ENCODE measurements at places on chromosomes 4 and X. TPM values are rescaled to one million over a fixed set of nuclear protein-coding genes. Genes with fewer than 3 reads are reported as not detected.

SEPTIN6 gene
- total RNA-seq: 9.9 TPM

DNAAF6 gene
- total RNA-seq: not detected

EVC gene
- total RNA-seq: 10.9 TPM

SPACA5 gene
- total RNA-seq: not detected

BEND4 gene
- 0.28 TPM for total RNA-seq

CNOT6L gene
- 17.7 TPM for total RNA-seq

DNA sequence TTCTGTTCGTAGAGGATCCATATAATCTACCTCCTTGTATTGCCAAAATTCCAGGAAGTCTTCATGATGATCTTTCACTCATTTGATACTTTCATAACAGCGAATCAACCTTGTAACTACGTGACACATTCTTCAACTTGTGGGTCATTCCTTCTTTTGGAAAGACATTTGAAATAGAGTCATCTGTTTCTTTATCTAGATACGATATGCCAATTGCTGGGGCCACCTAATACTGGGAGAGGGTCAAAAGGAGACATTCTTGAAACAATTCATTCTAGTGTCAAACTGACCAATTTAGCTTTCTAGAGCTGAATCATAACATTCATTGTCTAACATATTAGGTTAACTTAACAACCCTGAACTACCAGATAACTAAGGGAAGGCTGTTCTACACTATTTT is 62.9 kb upstream of the SMAD1 start:
- DNase-seq: no peak

GRCh38 chr4:8343262-8343966 is 73.9 kb downstream of the HTRA3 start:
- no peak for DNase-seq

- no peak for DNase-seq
Measured at GRCh38 chr4:11701966-11702725, 273.5 kb upstream of the HS3ST1 start.

DNA sequence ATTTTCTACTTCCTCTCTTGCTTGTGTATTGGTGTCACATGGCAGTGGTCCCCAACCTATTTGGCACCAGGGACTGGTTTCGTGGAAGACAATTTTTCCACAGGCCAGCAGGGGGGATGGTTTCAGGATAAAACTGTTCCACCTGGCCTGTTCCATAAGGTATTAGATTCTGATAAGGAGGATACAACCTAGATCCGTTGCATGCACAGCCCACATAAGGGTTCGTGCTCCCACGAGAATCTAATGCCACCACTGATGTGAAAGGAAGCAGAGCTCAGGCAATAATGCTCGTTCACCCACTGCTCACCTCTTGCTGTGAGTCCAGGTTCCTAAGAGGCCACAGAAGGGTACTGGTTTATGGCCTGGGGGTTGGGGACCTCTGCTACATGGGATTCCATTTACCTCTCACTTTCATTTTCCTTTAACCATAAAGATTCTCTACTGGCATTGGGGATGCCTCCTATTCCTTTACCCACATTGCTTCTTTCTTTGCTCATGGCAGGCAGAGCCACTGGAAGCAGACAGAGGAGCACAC is 38.1 kb downstream of the SEC31A start:
- no peak for DNase-seq

- DNase-seq: no peak
Measured at GRCh38 chrX:78661836-78662235, 2.7 kb upstream of the RTL3 start.

- no peak for DNase-seq
Measured at GRCh38 chrX:118325453-118325852, 20.5 kb upstream of the WDR44 start.

- no peak for DNase-seq
Measured at GRCh38 chrX:1493412-1493811, 40.7 kb upstream of the ASMTL start.

DNA sequence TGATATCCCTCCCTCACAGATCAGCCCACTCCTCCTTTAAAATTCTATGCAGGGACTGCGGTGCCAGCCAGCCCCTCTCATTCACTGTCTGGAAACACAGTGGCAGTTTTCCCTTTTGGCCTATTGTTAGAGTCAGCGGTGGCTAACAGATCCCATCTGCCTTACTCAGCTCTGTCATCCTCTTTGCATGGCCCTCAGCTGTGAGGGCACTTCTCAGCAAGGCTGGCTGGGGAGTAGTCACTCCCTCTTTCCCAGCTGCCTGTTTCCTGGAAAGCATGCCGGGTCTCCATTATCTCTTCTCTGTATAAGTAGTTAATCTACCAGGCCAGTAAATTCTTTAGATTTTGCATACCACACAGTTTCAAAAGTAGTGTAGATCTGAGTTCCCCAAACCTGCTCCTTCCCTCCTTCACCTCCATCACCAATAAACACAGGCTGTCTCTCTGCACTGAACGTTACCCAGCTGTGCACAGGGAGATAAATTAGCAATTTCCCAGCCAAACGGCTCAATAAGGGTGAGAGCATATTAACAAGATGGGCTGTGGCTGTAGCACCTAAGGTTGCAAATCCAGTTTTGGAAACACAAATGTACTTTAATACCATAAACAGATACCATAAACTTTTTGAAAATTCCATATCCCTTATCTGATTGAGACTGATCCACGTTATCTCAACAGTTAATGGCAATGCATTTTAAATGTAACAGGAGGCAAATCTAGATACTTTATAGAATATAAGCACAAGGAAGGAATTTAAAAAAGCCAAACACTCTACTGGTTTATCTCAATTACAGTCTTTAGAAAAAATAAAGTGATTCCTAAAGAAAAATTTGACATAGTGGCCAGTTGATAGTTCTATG is 229.3 kb downstream of the ANKRD50 start:
- no peak for DNase-seq

DNA sequence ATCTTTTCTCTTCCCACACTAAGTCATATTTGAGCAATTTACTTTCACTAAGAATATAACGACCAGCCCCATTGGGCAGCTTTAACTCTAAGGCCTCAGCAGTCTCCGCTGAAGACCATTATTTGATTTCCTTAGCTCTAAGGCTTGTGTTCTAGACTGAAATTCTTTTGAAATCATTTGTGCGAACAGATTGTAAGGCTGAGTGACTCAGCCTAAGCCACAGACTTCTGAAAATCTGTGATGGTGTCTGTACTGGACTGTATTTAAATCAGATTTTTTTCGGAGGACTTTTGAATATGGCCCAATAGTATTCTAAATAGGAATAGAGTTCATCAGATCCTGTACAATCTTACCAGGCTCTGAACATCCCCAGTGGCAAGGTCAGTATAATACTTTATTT is 150.3 kb upstream of the TECRL start:
- DNase-seq: no peak

DNA sequence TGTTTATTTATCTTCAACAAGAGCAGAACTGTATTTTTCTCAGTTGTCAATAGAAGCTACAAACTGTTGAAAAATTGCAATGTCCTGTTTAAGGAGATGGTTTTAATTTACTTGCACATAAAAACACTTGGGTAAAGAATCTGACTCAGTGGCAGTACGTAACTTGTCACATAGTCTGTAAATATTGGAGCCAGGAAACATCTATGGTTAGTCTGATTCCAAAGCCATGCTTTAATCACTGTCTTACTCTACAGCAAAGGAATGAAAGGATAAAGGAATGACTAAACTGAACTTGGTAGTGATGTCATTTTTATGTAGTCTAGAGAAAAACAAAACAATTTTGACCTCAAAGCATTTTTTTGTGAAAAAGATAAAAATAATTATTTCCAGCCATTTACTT is 537.2 kb downstream of the STIM2 start:
- DNase-seq: no peak

GRCh38 chr4:151485541-151486131 is 76.7 kb downstream of the FHIP1A start:
- DNase-seq: no peak

DNA sequence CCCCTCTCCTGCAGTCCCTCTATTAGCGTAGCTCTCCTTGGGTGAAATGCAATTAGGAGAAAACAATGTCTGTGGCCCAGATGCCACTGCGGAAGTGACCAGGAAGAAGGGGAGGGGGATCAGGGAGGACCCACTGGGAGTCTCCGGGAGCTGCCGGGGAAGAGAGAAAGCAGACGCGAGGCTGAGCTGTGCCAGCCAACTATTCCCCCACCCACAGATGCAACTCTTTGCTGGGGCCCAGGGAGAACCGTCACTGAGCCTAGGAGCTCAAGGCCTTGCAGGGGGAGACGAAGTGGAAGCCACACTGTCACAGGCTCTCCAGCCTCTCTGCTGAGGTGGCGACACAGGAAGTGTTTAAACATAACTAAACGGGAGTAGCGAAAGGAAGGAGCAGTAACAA is 149.2 kb downstream of the BCOR start:
- DNase-seq: no peak

DNA sequence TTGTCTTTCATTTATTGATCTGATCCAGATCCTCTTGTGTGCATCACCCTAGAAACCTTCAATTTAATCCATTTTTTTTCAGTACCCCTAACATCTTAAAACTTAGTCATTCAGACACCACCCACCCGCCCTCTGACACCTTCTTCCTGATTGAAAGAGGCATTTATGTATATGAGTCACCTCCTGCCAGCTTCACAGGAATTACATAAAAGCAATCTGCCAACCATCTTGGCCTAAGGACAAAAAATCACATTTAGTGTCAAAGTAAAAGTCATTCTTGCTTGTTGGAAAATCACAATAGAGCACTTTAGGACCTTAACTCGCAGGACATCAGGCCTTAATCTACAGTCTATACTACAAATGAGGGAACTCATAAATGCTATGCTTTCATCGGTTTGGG is 52.1 kb downstream of the NDST3 start:
- no peak for DNase-seq

GRCh38 chrX:39912126-39912525 is 185.6 kb downstream of the BCOR start:
- no peak for DNase-seq

- DNase-seq: no peak
Measured at GRCh38 chrX:133812402-133812801, 173.0 kb downstream of the GPC3 start.

- no peak for DNase-seq
Measured at GRCh38 chr4:37779896-37780295, 46.6 kb upstream of the PGM2 start.

DNA sequence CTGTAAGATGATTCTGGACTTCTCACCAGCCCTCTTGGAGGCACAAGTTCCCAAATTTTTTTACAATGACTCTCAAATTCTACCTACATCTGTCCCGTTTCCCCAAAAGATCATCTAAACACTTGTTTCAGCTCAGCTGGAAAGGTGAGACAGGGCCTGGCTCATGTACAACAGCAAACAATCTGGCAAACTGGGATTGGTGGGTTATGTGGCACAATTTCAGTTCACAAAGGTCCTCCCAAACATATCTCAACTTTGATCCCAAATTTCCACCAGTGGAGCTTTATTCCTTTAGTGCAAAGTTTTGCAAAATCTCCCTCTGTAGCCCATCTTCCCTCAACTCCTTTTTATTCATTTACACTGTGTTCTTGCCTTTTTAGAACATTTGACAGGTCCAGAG is 207.1 kb downstream of the ENOX2 start:
- no peak for DNase-seq

GRCh38 chr4:38243388-38244053 is 283.3 kb downstream of the PTTG2 start:
- DNase-seq: no peak

- DNase-seq: no peak
Measured at GRCh38 chr4:148454835-148455234, 12.6 kb upstream of the NR3C2 start.

DNA sequence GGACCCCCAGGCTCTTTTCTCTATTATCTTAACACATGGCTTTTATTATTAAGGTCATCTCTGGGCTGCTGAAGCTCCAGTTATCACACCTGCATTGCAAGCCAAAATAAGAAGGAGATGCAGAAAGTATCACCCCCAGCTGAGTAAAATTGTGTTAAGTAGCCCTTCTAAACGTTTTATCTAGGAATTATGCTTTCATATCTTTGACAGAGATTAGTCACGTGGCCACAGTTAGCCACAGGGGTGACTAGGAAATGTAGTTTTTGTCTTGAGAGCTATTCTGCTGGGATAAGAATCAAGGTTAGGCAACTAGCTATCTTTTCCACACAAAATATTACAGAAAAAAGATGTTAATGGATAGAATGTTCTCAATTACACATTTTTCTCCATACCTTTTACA is 102.1 kb downstream of the ANXA3 start:
- no peak for DNase-seq

- DNase-seq: no peak
Measured at GRCh38 chr4:183599284-183599683, 59.7 kb downstream of the RWDD4 start.

All from liver (tissue), 10 donors.